ENCODE measurements at places on chromosomes 1 and 21.
A peak's percentile ranks its signal among the peaks of the same experiment; 100 is the strongest.

GRCh38 chr21:42127164-42128150 lies 56.3 kb downstream of the UMODL1 start:
- no peak for DNase-seq

GRCh38 chr1:49171941-49172593 lies 395.4 kb upstream of the BEND5 start:
- DNase-seq: no peak

- no peak for DNase-seq
Measured at GRCh38 chr1:157641177-157641576, 43.3 kb upstream of the FCRL4 start.

- no peak for DNase-seq
Measured at GRCh38 chr1:21198929-21199328, 22.2 kb upstream of the EIF4G3 start.

- no peak for DNase-seq
Measured at GRCh38 chr1:118995312-118996016, 7.3 kb upstream of the TBX15 start.

- peak; percentile 41 for DNase-seq
Measured at GRCh38 chr1:207973898-207974568, 63.1 kb upstream of the CD34 start.

DNA sequence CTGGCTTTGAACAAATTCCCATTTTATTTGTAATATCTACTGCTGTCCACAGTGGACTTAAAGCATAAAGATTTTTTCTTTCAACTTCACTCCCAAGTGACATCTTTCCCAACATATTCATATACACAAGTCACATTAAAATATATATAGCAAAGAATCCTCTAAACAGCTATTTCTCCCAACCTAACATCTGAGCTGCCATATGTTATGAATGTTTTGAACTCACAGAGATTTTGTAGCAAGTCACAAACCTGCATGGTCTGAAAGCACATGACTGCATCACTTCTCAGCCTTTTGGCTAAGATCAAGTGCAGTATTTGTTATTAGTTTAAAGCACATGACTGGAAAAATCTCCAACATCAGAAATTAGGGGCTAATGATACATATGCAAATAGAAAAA lies 7.7 kb upstream of the HFM1 start:
- no peak for DNase-seq

DNA sequence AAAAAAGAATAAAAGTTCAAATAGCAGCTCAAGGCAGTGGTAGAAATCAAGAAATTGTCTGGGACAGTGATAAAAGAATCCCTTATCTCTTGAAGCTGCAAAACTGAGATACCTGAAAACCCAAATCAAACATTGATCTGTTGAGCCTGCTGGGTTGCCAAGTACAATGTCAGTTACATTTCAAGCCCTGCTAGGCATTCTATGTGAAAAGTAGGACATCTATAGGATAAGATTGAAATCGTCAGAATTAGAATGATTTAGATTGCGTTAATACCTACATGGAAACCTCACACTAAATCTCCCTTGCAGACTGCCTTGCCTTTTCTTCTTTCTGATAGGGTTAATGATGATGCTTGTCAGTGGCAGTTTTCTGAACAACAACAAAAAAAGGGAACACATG lies 1684.4 kb upstream of the B3GALT2 start:
- DNase-seq: no peak

DNA sequence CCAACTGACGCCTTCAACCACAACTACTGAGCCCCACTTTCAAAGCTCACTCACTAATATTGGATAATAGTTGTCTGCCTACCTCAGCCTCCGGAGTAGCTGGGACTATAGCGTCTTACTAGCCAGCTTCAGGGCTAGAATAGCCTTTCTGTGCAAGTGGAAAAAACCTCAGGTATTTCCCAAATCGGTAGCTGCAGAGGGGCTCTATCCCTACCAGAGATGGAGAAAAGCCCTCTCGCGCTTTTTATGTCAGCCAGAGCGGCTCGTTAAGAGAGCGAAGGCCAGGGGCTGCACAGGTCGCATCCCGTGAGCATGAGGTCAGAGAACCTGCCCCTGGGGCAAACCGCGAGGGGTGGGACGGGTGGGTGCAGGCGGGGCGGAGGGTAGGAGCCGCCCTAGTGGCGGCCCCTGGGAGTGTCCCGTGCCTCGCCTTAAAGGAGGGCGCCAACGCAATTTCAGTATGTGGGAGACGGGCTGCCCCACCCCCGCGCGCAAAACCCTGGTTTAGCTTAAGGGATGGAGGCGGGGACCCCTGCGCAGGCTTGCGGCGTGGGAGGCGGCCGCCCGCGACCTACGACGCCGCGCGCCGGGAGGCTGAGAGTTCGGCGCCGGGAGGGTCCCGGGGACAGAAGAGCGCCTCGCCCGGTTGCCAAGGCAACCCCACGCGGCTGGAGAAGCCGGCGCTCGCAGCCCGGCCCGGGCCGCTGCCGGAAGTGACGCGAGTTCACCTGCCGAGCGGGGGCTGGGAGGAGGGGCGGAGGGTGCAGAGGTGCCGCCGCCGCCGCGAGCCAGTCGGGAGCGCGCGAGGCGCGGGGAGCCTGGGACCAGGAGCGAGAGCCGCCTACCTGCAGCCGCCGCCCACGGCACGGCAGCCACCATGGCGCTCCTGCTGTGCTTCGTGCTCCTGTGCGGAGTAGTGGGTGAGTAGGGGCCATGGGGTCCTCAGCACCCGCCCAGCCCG lies at the start of gene CXADR:
Gene CXADR, plus strand, starts transcription at position 791 of the 961 bp plus-strand sequence. Its CDS starts 87 bp downstream, at position 878.
- DNase-seq: no peak

DNA sequence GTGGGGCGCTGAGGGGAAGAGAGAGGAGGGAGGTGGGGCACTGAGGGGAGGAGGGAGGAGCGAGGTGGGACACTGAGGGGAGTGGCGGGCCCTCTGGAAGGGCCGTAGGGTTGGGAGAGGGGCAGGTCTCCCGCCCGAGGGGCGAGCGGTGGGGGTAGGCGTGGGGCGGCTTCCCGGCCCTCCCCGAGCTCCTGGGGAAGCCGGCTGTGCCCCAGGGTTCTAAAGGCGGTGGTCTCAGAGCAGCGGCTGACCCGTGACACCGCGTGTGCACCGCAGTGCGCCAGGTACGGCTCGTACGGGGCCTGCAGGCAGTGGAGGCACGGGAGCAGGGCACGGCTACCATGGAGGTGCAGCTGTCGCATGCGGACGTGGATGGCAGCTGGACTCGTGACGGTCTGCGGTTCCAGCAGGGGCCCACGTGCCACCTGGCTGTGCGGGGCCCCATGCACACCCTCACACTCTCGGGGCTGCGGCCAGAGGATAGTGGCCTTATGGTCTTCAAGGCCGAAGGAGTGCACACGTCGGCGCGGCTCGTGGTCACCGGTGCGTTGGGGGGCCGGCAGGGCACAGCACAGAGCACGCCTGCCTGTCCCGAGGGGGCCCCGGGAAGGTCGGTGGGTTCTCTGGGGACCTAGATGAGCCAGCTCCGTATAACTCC lies 68.5 kb downstream of the OBSCN start:
- DNase-seq: no peak

DNA sequence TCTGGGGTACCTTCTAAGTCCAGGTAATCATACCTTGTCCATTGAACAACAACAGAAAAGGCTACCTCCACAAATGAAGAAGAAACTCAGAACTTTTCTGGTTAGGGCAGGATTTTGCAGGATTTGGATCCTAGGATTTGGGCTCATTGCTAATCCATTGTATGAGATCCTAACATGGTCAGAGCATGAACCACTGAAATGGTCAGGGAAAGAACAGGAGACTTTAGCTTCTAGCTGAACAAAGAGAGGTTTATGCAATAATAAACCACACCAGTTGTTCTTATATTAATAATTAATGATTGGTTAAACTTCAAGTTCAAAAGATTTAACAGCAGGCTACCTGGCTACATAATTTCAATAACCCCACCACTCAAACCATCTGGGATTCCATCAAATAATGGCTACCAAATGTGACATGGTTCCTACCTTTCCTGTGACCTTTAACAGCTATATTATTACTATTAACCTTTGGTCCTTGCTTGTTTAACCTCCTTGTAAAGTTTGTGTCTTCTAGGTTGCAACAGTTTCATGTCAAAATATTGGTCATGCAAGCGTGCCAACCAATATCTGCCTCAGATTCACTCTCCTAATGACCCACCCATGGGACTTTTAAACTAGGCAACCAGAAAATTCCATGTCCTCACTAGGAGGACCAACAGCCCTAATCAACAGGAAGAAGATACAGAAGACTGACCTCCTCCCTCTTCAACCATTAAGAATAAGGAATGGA lies 60.6 kb upstream of the USH2A start:
- DNase-seq: no peak

DNA sequence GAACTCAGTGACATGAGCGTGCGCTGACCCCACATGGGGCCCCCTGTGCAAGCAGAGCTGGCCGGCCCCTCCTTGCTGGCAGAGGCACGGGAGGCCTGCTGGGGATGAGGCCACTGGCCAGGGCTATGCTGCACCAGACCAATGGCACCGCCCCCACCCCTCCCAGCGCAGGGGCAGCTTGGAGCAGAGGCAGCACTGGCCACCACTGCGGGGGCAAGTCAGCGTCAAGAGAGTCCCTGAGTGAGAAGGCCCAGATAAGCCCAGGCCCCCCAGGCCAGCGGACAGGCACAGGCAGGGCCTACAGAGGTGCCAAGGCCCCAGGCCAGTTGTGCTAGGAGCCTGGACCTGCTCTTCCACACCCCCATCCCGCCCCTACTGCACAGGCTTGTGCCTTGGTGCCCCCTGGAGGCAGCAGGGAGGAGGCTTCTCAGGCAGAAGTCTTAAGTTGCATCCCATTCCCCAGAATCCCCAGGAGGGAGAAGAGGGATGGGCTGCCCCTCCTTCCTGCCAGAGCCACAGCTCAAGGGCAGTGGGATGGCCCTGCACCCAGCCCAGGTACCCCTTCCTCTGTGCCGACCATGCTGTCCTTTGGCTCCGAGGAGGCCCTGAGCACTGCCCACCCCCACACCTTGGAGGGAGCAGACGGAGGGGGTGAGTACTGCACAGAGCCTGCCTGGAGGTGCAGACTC lies 35.8 kb downstream of the EPHX1 start:
- DNase-seq: peak; percentile 64

GRCh38 chr1:228039006-228039903 lies 32.5 kb downstream of the WNT3A start:
- no peak for DNase-seq

DNA sequence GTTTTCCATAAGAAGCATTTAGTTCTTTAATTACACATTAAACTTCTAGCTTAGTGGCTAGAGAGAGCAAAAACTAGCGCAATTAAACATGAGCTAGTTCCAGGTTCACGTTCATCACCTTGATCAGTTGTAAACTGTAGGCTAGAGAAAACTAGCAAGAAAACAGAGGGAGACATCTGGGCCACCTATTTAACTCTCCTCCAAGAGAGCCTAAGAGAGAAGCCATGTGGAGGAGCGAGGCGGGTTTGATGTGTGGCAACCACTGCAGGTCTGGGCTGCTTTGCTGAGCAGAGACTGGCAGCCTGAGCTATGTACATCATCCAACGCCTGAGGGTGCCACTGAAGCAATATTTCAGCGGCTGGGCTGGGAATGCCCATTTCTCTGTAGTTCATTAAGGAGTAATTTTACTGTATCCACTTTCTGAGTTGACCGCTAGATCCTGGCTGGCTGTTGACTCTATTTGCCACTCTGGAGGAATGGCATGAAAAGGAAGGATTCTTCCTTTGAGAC lies 252.9 kb downstream of the DYRK1A start:
- no peak for DNase-seq

DNA sequence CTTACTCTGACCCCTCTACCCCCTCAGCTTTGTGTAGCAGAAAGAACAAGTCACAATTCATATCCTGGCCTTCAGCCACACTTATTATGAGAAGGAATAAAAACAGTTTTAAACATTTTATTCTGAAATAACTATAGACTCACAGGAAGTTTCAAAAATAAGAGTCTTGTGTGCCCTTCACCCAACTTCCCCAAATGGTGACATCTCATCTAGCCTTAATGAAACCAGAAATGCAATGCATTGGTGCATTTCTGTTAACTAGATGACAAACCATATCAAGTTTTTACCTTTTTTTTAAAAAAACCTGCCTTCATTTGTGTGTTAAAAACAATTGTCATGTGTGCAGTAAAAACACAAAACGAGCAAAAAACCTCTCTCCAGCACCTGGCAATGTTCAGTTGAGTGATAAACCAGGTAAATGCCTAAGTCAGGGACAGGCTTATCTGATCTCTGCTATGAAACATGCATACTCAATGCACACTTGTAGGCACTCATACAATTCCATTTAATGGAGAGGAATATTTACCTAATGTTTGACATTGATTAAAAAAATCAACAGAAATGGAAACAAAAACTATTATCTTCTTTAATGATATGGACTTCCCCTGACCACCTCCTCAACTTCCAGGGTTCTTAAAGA lies 51.5 kb downstream of the SH3BGR start:
- DNase-seq: peak; percentile 36

- DNase-seq: peak; percentile 95
Measured at GRCh38 chr1:154335025-154335714, 9.8 kb downstream of the ATP8B2 start.

Data from inflammatory macrophage (primary cell).